ENCODE measurements at places on chromosomes 6 and 20.

DNA sequence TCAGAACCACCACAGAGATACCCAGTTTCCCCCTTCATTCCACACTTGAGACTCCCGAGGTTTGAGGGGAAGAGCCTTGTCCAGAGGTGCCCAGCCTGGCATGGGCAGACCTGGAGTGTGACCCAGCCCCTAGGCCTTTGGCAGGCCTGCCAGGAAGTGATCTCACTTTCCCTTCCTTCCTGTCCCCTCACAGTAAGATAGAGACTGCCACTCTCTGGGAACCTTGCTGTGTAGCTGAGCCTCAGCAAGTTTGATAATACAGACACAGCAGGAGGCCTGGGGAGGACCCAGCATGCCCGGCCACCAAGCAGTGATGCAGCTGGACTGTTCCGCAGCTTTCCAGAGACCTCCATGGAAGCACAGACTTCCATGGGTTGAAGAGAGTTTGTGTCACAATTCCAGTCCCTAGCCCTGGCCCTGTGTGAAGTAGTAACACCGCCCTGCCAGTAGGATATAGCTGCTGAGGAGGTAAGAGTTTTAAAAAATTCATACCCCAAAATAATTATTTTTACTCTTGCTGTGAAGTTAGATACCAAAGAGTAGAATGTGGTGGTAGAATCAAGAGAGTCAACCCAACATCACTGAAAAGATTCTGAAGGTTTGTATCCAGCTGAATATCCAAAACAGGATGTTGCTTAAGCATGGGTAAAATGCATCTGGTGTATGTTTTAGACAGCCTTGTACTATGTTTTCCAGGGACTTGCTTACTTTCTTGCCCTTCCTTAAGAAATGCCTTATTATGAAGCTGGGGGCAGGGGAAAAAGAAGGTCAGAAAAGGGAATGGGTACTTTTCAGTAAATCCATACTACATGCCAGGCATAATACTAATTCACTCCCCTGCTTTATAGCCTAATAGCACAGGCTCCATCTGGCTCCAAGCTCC is 16.3 kb downstream of the PKIG start:
- DNase-seq = no peak

GRCh38 chr6:83958241-83958685 is 75.3 kb upstream of the MRAP2 start:
- DNase-seq = no peak

DNA sequence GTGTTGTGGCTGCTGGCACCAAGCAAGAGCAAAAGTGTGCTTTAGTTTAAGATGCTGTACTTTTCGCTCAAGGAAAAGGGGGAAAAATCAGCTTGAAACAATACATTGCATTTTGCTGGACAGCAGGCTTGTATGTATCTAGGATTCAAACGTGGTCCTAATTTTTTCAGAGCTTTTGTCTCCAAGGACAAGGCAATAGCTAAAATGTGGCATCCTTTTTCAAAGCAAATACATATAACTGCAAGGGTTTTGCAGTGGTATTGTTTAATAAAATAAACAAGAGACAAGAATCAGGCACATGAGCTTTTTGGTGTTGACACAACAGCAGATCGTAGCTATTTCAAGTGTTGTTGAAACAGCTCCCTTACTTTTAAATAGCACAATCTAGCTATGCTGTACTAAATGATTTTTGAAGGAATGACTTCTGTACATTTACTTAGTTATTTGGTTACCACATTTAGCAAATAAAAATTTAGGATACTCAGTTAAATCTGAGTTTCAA is 137.0 kb upstream of the HEY2 start:
- DNase-seq = no peak

- DNase-seq = peak; percentile 49
These were observed 71.4 kb upstream of the UFL1 start for GRCh38 chr6:96450082-96450769.

DNA sequence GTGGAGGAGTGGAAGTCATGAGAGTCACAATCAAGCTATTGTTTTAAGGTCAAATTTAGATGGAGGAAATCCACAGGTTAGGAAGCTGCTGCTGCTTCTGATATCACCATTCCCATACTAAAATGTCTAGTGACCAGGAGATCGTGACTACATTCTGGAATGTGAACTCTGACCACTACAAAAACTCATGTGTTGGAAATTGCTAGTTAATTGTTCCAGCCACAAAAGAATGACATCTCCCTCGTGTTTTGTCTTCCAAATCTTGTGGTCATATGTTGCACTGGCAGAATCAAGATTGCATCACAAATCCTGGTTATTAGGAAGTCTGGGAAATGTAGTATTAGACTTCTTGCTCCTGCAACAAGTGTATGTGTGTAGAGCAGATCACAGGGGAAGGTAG is 441.9 kb downstream of the CD109 start:
- DNase-seq = no peak

GRCh38 chr20:1417273-1417672 is 24.4 kb upstream of the FKBP1A start:
- no peak for DNase-seq

- peak; percentile 62 for DNase-seq
These were observed 568.9 kb upstream of the CITED2 start for GRCh38 chr6:139943391-139943790.

DNA sequence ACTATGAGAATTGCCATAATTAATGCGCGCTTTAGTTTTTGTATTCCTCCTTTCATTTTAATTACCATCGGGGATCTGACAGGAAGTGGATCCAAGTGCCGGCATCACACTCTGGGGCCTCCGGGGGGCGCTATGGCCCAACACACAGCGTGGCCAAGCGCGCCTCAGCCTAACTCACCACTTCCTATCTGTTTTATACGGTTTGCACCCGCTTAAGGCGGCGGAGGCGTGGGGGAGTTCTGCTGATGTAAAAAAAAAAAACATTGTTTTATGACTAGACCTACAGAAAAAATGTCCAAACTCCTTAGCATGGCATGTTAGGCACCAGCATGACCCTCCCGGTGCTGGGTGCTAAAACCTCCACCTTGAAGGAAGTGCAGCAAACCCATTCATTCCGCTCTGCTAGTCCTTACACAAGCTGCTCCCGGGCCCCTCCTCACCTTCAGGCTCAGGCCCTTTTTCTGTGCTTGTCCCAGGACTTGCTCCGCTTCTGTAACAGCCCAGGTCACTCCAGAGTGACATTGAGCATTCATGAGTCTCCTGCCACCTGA is 4.5 kb upstream of the EBF4 start:
- DNase-seq = peak; percentile 46

DNA sequence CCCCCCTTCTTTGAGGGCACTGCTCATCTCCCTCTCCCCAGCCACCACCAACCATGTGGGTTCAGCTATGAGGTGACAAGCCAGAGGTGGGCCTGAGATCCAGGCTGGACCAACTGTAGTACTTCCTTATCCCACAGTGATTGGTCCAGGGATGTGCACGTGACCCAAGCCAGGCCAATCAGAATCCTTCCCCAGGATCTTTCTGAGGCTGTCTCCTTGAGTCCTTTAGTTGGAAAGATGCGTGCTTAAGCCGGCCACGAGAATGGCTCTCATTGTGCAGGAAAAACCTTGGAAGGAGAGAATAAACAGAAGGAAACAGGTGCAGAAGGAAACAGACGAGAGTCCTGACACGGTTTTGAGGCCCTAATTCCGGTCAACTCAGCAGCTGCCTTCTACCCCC is 39.2 kb downstream of the ZC3H12D start:
- no peak for DNase-seq

GRCh38 chr6:11356404-11357155 is 124.1 kb upstream of the NEDD9 start:
- DNase-seq = no peak

DNA sequence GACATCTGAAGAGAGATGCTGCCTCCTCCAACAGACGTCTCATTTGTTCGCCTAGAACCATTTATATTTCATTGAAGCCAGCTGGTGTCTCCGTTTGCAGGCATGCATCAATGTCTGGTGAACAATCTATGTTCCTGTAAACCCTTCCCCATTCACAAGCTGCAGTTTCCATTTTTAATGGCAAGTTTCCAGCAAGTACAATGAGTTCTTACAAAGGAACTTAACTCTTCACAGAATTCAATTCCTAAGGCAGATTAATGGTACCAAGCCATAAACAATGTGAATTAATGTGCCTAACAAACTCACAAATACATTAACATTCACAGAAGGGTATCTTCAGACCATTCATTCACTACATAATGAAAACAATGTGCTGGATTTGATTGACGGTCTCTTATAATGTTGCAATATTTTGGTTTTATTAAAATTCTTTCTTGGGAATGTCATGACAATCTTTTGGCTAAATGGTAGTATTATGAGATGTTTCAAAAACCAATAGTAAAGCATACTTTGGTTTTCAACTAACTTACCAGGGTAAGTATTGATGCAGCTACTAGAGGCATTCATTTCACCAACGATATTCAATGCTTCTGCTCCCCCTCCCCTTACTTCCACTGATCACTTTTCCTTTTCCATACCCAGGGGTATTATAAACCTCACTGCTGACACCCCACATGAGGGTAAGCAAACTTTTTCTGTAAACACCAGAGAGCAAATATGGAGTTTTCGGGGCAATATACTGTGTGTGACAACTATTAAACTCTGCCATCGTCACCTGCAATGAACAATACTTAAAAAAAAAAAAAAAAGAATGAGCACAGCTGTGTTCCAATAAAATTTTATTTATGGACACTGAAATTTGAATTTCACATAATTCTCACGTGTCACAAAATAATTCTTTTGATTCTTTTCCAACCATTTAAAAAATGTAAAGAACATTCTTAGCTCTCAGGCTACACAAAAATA is 4.2 kb downstream of the AKIRIN2 start:
- peak; percentile 87 for DNase-seq

GRCh38 chr6:39792540-39793450 is 619 bp downstream of the DAAM2 start:
- DNase-seq = no peak

DNA sequence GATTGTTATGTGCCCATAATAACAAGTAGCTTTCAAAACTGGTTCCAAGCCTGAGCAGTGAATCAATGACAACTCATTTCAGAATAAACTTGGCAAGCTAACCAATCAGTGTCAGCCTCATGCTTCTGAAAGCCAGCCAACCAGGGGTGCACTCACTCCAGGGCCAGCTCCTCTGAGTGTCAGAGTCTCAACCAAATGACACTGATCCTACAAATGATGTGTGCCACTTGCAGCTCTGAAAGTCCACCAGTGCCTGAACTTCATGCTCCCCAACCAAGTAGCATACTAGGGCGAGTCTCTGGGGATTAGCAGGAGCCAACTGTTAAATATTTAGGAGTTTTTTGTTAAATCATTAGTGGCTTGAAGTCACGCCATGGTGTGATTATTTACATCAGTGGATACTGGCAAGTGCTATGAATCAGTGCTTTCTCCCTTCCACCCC is 4.5 kb downstream of the IYD start:
- no peak for DNase-seq

- no peak for DNase-seq
These were observed 67.3 kb upstream of the JAG1 start for GRCh38 chr20:10741060-10741459.

DNA sequence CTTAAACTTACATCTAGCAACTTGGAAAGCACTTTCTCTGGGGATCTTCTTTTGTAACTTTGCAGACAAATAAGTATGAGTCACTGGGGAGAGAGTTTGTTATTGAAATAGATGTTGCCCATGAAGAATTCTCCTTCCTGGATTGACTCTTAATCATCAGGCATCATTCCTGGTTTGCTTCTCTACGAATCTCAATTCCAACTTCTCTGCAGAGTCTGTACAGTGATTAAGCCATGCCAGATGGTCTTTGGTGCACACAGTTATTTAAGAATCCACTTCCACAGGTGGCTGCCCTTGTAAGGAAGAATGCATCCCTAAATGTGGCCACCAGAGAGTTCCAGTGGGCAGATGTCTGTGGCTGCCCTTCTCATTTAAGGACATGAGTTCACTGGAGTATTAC is 25.7 kb downstream of the MYCT1 start:
- DNase-seq = no peak

DNA sequence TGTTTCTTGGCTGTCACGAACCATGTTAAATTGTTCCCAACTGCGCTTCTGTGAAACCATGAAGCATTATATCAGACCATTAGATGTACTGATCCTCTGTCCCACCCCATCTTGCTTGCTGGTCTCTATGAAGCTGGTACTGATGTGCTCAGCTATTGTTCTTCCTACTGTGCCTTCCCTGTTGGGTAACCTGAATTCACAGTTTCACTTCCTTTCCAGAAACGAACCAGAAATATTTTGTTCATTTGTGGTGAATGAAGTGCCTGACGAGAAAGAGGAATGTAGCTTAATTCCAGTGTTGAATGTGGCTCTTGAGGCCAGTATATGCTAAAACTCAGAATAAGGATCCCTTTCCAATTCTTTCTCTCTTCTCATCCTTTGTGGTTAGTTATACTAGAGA is 58.1 kb upstream of the SNAP91 start:
- DNase-seq = no peak

- DNase-seq = no peak
These were observed 51.5 kb upstream of the KIF25 start for GRCh38 chr6:167946007-167946406.

DNA sequence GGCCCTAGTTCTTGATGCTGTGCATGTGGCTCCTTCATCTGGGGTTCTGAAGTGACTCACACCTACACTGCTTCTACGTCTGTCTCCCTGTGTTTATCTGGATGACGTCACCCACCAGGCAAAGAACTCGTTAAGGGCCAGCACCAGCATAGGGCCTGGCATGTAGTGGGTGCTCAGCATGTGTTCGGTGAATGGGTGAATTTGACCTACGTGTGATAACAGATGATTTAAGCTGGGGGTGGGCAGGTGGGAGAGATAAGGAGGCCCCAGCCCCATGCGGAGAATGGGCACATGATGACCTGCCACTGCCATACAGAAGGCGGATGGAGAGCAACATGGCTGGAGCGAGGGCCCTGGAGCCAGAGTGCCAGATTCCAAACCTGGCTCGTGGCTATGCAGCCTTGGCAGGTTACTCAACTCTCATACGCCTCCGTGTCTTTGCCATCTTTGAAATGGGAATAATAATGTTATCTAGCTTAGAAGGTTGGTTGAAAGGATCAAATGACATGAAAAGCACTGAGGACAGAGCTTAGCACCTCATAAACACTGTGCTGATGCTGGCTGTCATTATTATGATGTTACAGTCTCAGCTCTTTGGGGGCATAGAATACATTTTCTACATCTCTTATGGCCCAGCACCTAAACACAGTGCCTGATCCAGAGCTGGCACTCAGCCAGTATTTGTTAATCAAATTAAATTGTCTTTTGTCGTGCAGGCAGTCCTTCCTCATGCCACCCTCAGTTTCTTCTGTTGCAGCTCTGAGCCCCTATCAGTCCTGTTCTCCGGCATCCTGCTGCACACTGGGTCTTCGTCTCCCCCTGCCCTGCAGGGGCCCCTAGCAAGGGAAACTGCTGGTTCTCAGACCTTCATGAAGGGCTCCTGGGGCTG is 39.6 kb downstream of the VEGFA start:
- DNase-seq = no peak

- no peak for DNase-seq
These were observed 732 bp downstream of the CYP24A1 start for GRCh38 chr20:54172856-54173652.

GRCh38 chr20:58352468-58352867 is 36.6 kb upstream of the VAPB start:
- DNase-seq = no peak

- DNase-seq = no peak
These were observed 33.1 kb downstream of the FGD2 start for GRCh38 chr6:37038292-37039198.

Data from renal pelvis (tissue), 12 donors.